NCI-H1417 (cell line): ENCODE measurements at places on chromosomes 4 and X.

- no peak for DNase-seq
Observed at GRCh38 chr4:52235552-52236201, 184.6 kb downstream of the SPATA18 start.

DNA sequence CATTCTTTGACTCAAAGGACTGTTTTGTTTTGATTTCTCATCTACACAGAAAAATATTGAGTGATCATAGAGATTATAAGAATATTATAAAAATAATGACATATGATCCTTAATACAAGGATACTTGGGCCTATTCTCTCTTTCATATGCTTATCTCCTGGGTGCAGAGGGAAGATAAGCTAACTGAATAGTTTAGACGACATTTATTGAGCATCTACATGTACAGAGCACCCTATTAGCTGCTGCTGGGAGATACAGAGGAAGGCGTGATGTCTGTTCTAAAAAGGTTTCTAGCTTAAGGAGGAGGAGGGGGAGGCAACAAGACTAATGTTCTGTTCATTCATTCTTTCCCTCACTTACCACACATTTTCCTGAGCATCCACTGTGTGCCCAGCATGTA lies 106.8 kb downstream of the HDAC8 start:
- DNase-seq = no peak

GRCh38 chr4:165343353-165344191 lies 16.1 kb downstream of the MSMO1 start:
- DNase-seq = peak; percentile 16

- no peak for DNase-seq
Observed at GRCh38 chr4:139267301-139267700, 12.7 kb downstream of the MGARP start.

- DNase-seq = no peak
Observed at GRCh38 chr4:114864060-114864459, 249.4 kb downstream of the NDST4 start.

- DNase-seq = no peak
Observed at GRCh38 chr4:52841682-52842456, 20.2 kb upstream of the RASL11B start.

DNA sequence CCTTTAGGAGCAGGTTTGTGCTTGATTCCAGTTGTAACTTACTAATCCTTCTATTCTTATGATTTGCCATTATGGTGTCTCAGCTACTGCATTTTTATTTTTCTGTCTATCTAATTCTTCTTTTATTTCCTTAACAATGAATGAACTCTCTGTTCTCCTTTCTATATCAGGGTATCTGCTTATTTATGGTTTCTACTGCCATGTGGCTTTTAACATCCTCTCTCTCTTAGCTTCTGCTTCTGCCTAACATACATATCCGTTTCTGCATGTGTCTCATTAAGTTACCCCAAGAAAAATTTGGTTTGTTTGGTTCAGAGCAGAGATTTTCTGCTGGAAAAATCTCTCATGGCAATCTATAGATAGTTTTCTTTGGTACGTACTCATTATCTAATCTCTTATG lies 614.4 kb downstream of the RPA4 start:
- DNase-seq = no peak

GRCh38 chr4:2301806-2302205 lies 39.9 kb upstream of the MXD4 start:
- DNase-seq = no peak

GRCh38 chr4:80322716-80323115 lies 12.8 kb upstream of the CFAP299 start:
- peak; percentile 7 for DNase-seq

GRCh38 chrX:66654411-66654810 lies 15.5 kb upstream of the EDA2R start:
- DNase-seq = no peak

- no peak for DNase-seq
Observed at GRCh38 chrX:135984791-135985156, 461 bp upstream of the SLC9A6 start.

DNA sequence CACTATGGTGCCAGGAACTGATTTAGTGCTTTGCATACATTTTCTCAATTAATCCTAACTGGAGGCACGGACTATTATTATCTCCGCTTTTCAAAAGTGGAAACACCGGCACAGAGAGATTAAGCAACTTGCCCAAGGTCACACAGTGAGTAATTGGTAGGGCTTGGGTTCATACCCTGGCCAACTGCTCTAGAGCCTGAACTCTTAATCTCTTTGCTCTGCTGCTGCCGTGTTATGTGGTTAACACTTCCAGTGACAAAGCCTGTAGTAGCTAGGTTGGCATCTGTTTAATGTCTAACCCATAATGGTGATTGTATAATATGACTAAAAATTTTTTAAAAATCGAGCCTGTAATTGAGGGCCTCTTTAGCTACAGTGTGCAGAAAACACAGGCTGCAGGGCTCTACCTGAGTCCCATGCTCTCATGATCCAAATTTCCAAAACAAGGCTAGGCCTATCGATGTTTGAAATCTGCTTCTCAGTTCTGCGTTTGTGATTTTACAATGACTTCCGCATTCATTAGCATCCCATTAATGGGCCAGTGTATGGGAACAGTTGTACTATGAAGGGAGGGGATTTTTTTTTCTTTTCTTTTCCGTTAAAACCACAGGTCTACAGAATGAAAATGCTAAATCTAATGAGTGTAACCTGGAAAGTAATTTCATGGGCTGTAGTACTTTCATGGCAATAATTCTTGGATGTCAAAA lies 219.3 kb upstream of the JADE1 start:
- DNase-seq = no peak

- DNase-seq = no peak
Observed at GRCh38 chr4:65831828-65832227, 161.5 kb upstream of the EPHA5 start.

- peak; percentile 40 for DNase-seq
Observed at GRCh38 chrX:152428120-152428519, 23.0 kb downstream of the GABRA3 start.

DNA sequence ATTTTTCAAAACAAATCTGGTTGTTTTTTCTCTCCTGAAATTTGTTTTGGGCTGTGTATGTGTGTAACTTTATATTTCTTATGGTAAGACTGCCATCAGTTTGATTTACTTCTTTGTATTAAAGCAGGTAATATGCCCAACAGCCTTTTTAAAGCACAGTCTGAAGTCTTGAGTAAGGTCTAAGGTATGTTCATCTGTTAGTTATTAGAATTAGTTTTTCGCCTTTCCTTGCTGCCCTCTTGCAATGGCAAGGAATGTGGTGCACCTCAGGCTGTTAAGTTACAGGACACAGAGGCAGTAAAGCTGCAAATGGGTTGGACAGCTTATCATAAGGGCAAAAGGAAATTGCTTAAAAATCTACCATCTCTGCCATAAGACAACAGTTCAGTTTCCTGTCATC lies 71.8 kb downstream of the METTL14 start:
- no peak for DNase-seq
